ENCODE measurements at places on chromosomes 4 and X.

- DNase-seq, result no peak
Measured at GRCh38 chr4:109972786-109973528, 60.3 kb downstream of the EGF start.

- DNase-seq, result peak; percentile 68
Measured at GRCh38 chr4:149980941-149981340, 97.3 kb upstream of the DCLK2 start.

DNA sequence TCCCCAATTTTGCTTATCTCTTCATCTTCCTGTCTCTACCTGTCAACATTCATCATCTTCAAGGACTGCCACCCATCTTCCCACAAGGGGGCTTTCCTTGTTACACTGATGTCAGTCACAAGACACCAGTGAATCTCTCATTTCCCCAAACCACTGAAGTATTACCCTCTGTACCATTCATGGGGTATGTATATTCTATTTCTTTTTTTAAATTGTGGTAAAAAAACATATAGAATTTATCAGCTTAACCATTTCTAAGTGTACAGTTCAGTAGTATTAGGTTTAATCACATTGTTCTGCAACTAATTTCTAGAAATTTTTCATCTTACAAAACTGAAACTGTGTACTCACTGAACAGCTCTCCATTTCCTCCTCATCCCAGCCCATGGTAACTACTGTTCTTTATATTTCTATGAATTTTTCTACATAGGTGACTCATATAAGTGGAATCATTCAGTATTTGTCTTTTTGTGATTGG, 98.6 kb downstream of the LARP7 start:
- DNase-seq, result no peak

DNA sequence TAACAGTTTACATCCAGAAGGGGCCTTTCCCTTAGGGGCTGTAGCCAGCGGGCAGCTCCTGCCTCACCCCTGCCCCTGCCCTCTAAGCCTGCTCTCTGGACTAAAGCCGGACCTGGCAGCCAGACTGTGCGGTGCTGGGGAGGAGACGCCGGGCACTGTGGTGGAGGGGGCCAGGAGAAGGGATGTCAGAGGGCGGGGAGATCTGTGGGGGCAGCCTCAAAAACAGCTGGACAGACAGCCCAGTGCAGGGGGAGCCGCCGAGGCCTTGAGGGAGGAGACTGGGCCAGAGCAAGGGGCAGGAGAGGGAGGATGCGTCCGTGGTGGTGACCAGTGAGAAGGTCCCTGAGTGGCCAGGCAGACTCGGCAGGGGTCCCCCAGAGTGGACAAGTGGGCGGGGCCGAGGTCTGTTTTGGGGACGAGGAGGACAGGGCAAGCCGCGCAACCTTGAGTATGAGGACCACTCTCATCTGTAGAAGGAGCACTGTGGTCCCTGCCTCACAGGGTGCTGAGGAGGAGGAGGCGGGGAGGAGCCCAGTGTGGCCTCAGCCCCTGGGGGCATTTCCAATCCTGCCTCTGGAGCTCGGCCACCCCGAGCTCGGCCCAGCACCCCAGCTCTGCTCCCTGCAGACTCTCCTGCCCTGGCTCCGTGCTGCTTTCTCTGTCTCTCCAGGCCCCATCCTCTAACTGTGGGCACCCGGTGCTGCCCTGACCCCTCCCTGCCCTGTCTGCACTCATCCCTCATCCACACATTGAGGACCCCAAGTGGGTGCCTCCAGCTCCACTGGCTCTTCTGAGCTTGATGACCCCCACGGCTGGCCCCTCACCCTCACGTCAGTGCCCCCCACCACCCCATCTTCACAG, 59.2 kb upstream of the NKX1-1 start:
- DNase-seq, result peak; percentile 25

DNA sequence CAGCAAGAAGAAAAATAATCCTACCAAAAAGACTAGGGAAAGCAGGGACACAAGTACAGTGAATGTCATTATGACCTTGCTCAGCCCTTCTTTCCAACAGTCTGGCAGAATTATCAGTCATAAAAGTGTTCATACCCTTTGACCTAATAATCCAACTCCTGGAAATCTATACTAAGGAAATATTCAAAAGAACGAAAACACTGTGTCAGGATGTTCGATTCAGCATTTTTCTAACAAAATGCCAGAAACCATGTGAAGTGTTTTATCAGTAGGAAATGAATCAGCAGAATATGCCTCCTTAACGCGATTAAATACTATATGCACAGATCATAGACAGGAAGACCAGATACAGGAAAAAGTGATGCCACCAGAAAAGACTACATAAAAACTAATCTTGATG, 16.2 kb upstream of the S100G start:
- DNase-seq, result no peak

GRCh38 chr4:93648258-93648657, 180.3 kb upstream of the ATOH1 start:
- DNase-seq, result no peak

DNA sequence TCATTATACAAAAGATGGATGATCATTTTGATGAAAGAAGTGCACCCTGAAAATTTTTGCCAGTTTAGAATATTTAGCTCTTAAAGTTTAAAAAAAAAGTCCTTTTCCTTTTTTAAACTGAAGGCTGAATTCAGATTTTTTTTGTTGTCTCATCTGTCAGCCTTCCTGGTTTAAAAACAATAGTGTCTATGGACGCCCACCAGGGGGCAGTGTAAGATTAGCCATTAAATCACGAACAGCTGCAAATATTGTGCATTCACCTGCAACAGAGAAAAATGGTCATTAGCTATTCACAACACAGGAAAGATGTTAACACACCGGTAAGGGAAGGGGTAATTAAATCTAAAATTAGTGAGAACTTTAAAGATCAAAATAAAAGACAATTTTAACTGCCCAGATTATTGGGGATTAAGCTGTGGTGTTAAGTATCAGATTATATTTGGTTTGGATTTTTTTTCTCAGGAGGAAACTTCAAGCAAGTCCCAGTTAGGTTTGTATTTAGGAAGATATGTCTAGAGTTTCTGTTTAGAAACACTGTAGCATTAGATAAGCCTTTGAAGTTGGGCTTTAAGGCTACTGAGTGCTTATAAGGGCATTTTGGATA, 4.4 kb upstream of the CXorf38 start:
- peak; percentile 86 for DNase-seq

DNA sequence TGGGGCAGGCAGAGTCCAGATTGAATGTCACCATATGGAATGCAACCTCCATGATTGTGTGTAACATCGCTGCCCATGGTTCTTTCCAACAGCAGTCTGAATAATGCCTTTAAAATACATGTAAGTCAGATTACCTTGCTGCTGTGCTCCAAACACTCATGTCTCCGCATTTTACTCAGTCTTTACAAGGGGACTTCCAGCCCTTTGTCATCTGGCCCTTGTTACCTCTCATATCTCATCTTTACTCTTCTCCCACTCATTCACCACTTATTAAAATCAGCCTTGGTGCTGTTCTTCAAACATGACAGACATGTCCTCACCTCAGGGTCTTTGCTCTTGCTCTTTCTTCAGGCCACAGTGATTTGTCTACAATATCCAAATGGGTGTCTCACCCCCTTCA, 200.4 kb upstream of the GYPA start:
- no peak for DNase-seq

DNA sequence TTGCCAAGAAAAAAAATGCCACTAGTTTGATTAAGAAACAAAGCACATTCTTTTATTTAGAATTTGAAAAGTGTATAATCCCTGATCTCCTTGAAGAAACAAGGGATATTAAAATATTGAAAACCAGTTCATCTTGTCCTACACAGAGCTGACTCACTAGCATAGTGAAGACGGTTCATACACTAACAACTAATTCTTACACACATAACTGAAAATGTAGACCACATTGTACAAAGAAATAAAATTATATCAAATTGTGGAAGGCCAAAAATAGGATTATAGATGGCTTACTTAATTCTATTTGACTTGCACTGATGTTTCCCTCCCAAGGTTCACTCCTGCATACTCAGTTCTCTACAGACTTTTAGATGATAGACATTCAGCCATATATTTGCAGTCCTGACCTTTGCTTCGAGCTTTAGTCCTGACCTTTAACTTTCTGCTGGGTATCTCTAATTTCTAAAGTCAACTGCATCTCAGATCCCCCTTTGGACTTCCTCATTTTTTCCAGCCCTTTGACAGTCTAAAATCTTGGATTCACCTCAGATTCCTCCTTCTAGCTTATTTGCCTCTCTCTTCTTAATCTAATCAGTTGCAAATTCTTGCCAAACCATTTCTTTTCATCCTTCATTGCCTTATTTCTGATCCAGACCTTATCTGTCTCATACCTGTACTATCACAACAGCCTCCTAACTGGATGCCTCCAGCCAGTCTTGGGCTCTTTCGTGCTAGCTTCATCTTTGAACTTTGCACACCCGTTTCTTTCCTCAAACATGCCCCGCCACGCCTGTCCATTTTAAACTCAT, 4.5 kb upstream of the WWC2 start:
- no peak for DNase-seq

GRCh38 chr4:67080046-67080557, 465.2 kb downstream of the CENPC start:
- DNase-seq, result no peak

- DNase-seq, result no peak
Measured at GRCh38 chr4:122099896-122100295, 52.2 kb upstream of the BLTP1 start.

DNA sequence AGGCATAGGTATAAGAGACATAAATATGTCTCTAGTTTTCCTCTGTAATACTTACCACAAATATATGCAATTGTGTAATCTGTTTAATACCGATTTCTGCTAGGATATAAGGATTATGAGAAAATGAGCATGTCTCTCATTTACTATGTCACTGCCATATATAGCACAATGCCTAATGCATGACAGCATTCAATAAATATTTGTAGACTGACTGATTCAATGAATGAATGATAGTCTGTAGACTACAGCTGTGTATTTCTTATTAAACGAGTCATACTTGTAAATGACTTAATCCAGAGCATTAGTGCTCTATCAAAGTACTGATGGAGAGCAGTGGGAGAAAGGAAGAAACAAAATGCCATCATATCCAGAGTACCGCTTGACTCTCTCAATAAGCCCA, 175.6 kb downstream of the PPP3CA start:
- DNase-seq, result no peak

- no peak for DNase-seq
Measured at GRCh38 chrX:9942086-9942485, 25.1 kb upstream of the CLDN34 start.

GRCh38 chr4:53005808-53006207, 143.7 kb downstream of the RASL11B start:
- DNase-seq, result no peak

DNA sequence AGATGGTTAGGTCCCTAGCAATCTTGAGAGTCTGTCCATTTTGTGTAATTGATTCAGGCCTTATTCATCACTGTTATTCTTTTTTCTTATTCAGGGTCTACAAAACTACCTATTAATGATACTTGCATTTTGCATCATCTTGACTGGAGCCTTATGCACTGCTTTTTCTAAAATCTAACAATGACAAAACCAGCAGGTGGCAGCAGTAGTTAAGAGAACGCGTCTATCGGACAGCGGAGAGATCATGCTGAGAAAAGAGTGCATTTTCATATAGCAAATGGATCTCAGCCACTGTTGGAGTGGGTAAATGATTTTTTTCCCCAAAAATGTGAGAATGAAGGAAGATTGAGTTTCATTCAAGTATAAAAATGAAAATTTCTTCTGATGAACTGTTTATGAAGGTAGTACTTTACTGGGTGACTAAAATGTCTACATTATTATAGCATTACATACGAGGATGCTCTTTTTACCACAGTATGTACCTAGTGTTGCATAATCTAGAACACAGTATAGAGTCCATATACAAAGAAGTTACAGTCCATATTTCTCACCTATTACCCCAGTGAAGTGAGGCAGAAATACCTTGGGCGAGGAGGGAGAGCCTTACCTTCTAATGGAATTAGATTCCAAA, 43.2 kb downstream of the TMEM144 start:
- peak; percentile 69 for DNase-seq

GRCh38 chr4:95362906-95363558, 185.7 kb downstream of the UNC5C start:
- DNase-seq, result no peak

- no peak for DNase-seq
Measured at GRCh38 chr4:78695910-78696309, 80.2 kb upstream of the BMP2K start.

GRCh38 chr4:1309261-1310010, 19.7 kb downstream of the MAEA start:
- DNase-seq, result peak; percentile 95

- DNase-seq, result no peak
Measured at GRCh38 chr4:85477534-85477933, 2.6 kb downstream of the ARHGAP24 start.

GRCh38 chrX:3231766-3232165, 114.7 kb downstream of the MXRA5 start:
- DNase-seq, result no peak

- DNase-seq, result no peak
Measured at GRCh38 chrX:3609810-3610209, 103.6 kb downstream of the PRKX start.

DNA sequence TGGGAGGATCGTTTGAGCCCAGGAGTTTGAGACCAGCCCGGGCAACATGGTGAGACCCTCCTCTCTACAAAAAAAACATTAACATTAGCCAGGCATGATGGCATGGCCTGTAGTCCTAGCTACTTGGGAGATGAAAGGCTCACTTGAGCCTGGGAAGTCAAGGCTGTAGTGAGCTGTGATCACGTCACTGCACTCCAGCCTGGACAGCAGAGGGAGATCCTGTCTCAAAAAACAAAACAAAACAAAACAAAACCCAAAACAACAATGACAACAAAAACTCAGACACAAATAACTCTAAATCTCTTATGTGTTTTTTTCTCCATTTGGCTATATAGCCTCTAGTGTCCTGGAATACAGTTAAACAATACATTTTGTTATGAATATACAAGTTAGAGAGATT, 127.3 kb upstream of the STK26 start:
- no peak for DNase-seq

- DNase-seq, result no peak
Measured at GRCh38 chr4:139901531-139902320, 236.1 kb downstream of the MGST2 start.

DNA sequence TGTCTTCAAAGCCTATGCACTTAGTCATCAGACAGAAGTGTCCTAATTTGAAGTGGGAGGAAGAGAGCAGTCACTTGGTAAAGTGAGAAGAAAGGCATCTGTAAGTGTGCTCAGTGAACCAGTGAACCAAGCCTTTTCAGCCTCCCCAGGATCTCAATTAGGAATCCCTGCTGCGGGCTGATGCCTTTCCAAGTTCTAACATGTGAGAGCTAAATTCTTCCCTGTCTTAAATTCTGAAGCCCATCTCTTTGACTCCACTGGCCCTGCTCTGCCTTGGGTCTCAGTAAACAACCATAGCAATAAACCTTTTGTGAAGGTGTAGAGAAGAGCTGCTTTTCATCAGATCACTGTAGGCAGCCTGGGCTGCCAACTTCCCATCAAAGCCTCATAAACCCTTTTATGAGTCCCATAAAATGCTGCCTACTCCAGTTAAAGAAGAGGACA, 701.2 kb upstream of the LCORL start:
- no peak for DNase-seq
